ENCODE measurements at places on chromosomes 5 and 9.

GRCh38 chr5:157548513-157549282 is 26.9 kb downstream of the ADAM19 start:
- no peak for DNase-seq

DNA sequence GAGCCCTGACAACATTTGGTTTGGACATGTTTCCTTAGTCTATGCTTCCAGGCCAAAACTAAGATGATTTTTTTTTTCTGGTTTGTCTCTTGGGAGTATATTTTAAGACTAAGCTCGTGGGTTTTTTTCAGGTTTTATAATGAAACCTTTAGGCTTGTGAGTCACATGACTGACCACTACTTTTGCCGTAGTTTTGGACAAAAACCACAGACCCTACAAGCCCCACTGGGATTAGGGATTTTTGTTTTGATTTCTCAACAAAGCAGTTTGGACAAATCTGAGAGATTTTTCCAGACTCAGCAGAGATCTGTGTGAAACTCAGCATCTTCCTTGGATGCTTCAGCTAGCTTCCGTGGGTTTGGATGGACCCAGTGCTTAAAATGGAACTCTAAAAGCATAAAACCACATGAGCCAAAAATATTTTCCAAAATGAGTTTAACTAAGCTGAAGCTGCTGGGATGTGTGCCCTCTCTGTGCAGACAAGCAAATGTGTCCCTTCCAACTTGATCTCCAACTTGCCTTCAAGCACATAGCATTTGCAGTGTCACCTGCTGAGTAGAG is 70.3 kb upstream of the SMIM15 start:
- DNase-seq, result peak; percentile 42

DNA sequence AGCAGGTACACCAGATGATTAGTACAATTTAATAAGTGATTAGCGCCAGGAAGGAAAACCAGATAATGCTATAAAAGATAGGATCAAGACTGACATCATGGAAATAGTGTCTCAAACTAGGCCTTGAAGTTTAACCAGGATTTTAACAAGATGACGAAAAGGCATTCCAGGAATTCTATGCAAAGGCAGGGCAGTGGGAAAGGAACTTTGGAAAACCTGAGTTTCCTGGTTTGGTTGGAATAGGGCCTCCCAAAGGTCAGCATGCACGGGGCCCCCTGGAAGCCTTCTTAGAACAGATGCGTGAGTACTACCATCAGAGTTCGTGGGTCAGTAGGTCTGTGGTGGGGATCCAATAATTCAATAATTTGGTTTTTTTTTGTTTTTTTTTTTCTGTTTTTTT is 935.2 kb upstream of the DMAC1 start:
- no peak for DNase-seq

DNA sequence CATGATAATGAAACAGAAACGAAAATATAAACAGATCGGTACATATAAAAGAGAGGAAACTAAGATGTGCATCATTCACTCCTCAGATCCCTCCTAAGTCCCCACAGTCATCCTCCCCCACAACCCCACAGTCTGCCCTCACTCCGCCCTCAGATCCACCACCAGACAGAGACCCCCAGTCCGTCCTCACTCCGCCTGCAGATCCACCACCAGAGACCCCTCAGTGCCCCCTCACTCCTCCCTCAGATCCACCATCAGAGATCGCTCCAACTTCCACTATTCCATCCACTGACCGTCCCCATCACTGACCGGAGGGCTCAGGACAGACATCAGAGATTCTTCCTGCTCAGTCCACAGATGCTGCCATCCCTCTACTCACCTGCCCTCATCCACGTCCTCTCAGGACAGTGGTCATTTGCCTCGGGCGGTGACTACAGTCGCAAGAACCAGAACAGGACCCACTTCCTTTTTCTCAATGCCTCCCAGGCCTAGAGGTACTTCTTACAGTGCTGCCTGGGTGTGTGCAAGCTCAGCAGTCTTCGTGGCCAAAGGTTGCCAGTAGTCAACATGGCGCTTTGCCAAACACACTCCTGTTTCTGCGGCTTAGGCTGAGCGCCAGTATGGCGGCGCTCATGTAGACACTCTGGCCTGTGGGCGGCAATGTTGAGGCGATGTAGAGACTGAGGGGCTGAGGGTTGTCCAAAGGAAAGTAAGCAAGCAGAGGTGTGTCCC is 8.3 kb upstream of the SPATA31C1 start:
- no peak for DNase-seq

- no peak for DNase-seq
Observed at GRCh38 chr9:105405514-105406131, 42.2 kb upstream of the FSD1L start.

GRCh38 chr5:2147504-2148311 is 265.0 kb upstream of the IRX4 start:
- no peak for DNase-seq

DNA sequence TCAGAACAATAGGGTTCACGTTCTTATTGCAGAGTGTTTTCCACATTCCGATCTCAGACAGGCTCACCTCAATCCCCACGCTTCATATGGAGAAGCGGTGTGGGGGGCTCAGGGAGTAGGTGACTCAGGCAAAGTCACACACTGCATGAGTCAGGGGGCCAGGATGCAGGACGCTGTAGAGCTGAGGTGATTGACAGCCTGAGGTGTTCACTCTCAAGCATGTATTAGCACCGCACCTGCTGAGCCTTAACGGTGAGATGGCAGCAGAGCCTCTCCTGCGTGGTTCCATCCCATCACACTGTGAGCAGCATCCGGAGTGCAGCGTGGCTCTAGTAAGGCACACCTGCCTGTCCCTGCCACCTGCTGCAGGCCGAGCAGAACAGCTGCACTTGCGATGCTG is 194.0 kb downstream of the IRX2 start:
- no peak for DNase-seq

- DNase-seq, result no peak
Observed at GRCh38 chr9:121736934-121737462, 85.6 kb downstream of the DAB2IP start.

- no peak for DNase-seq
Observed at GRCh38 chr5:158099571-158100105, 240.7 kb upstream of the CLINT1 start.

- no peak for DNase-seq
Observed at GRCh38 chr5:170542691-170543293, 39.0 kb downstream of the KCNIP1 start.

- DNase-seq, result no peak
Observed at GRCh38 chr5:136052692-136053335, 24.0 kb downstream of the TGFBI start.

- no peak for DNase-seq
Observed at GRCh38 chr9:114484854-114485443, 20.3 kb downstream of the WHRN start.

- peak; percentile 15 for DNase-seq
Observed at GRCh38 chr5:79857714-79858409, 133.2 kb downstream of the MTX3 start.

GRCh38 chr9:129183495-129184218 is 5.6 kb upstream of the IER5L start:
- DNase-seq, result no peak

GRCh38 chr9:114503522-114504340 is 1.5 kb downstream of the WHRN start:
- DNase-seq, result no peak

GRCh38 chr9:110129425-110129824 is 78.5 kb downstream of the C9orf152 start:
- no peak for DNase-seq

- DNase-seq, result no peak
Observed at GRCh38 chr9:98576354-98576753, 132.4 kb downstream of the GABBR2 start.

GRCh38 chr9:131618785-131619184 is 73.5 kb downstream of the PRRT1B start:
- DNase-seq, result no peak

DNA sequence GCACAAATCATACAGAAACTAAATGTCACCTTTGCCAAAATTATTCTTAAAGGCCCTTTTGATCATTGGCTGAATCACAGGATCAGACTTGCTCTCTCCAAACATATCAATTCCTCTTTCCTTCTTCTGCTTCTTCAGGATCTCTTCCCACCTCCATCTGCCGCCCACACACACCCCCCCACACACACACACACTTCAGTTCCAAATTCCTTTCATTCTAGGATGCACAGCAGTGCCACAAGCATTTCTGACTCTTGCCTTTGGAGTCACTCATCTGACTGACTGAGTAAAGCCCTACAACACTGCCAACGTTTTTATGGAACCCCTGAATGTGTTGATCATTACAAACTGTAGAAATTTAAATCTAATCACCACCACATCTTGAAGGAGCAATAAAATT is 22.9 kb downstream of the DNAH5 start:
- DNase-seq, result no peak

- DNase-seq, result peak; percentile 70
Observed at GRCh38 chr5:78504704-78505677, 143.6 kb downstream of the LHFPL2 start.

DNA sequence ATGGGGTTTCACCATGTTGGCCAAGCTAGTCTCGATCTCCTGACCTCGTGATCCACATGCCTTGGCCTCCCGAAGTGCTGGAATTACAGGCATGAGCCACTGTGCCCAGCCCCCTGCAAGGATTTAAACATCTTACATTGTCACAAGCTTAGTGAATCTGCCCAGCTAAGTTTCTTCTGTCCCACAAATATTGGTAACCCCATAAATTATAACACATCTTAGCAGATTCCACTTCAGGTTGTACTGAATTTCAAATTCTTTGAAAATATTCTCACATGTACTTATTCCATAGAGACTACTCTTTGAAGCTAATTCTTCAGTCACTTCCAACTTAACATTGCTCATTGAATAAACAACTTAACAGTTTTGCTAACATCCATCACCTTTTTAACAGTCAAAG is 13.4 kb upstream of the AFF4 start:
- DNase-seq, result no peak

DNA sequence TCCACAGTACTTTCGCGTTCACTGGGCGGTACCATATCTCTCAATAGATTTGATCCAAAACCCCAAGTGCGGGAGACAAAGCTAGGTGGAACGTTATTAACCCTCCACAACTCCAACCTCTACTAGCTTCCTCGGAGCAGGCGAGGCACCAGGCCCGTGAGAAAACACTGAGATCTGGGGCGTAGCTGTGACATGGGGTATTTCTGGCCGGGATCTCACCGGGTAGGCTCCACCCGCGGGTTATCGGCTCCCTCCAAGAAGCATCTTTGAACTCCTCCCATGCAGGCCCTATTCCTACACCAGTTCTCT is 350 bp upstream of the SLC25A46 start:
- DNase-seq, result no peak

GRCh38 chr5:64644831-64645230 is 45.5 kb upstream of the SHISAL2B start:
- no peak for DNase-seq

DNA sequence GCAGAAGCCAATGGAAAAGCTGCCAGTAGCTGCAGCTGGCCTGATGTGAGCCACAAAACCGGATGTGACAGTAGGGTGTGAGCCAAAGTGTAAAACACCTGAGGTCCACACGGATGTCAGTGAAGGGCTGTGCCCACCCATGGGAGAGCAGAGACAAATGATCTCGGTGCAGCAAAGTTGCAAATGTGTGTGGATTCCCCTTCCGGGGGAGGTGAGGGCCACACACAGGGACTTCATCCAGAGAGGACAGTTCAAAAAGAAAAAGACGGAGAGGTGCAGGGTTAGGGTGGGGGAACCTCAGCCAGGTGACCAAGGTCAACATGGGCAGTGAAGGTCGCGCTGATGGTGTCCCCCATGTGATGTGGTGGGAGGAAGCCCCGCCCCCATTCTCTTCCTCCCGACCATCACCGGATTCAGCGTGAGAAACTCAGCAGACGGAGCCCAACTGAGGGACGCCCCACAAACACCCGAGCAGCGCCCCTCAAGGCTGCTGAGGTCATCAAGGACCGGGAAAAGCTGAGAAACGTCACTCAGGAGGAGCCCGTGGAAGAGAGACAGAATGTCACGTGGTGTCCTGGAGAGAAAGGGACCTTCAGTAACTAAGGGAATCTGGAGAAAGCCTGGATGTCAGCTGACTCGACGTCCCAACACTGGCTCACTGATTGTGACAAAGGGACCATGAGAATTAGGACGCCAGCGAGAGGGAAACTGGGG is 11.4 kb upstream of the PTGDS start:
- no peak for DNase-seq

- DNase-seq, result no peak
Observed at GRCh38 chr9:110050925-110051355, 157.0 kb downstream of the C9orf152 start.

DNA sequence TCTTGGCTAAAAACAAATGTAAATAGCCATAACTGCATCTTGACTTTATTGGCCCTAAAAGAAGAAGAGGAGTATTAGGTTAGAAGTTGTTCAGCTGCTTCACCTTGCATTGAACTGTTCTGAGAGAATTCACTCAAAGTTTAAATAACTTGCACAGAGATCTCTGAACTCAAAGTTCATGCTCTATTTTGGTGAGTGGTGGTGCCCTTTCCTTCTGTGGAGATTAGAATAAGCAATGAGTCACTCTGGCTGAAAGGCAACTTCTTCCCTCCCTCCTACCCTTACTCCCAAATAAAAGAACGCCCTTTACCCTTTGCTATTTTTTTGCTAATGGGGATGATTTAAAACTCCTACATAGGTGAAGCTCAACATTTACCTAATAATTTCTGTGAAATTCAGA is 48.9 kb downstream of the ERMP1 start:
- DNase-seq, result no peak

- no peak for DNase-seq
Observed at GRCh38 chr5:95392593-95393182, 1.5 kb downstream of the FAM81B start.

DNA sequence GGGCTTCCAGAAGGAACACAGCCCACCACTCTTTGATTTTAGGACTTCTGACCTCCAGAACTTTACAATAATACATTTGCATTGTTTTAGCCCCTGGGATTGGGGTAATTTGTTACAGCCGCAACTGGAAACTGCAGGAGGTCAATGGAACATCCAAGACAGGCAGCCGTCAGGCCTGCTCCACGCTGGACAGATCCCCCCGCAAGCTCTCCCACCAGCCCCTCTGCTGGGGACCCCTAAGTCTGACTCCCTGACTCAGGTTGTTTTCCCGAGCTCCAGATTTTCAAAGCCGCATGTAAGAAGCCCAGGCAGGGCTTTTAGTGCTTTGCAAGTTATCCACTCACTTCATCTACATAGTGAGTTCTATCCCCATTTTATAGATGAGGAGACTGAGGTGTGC is 127.6 kb downstream of the PAX5 start:
- no peak for DNase-seq

DNA sequence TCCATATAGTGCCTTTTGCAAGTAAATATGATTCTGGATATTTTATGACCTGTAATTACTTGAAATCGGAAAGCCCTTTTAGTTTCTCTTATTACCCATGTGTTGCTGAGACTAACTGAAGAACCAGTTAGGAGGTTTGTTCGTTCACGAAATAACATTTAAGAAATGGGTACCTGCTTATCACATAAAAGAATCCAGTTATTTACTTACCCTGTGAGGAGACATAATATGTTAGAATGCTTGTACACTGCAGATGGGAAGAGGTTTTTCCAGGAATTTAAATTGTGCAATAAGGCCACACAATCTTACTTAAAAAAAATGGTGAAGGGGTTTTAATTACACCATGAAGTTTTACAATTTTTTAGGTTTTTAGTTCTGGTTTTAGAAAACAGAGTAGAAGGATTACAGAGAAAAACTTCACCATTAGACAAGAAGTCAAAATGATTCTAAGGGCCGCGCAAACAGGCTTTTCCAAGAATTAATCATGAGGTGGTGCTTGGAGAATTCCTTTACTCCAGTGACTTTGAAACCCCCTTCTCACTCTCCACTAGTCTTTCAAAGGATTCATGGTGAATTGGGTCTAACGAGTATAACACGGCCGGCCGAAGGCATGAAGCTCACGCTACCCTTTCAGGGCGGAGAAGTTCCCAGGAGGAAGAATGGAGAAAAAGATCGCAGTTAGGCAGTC is 1.1 kb upstream of the PTGER4 start:
- DNase-seq, result no peak

All from brain pericyte (primary cell).